Heart left ventricle (tissue), 16 donors: ENCODE measurements at places on chromosomes 6 and 20. TPM values are rescaled to one million over a fixed set of nuclear protein-coding genes. Genes with fewer than 3 reads are reported as not detected.
A peak's percentile ranks its signal among the peaks of the same experiment; 100 is the strongest.

DNA sequence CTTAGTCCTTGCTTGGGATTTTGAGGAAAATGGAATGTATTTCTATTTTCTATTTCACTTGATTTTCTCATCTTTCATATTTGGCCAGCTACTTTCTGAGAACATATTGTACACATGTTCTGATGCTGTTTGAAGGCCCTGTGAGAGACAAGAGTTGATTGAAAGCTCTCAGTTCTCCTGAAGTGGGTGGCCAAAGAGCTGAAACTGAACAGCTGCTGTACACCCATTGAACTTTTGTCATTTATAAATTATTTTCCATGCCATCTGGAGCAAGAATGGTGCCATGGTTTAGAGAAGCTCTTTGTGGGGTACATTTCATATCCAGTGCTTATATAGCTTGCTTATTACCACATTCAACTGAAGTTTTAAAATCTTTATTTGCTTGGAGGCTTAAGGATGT lies 298.3 kb downstream of the PRL start:
- H3K27me3 ChIP-seq, result no peaks in the 10 kb centered on the region
- peaks cover 31% of the 10 kb centered on the region for H3K4me1 ChIP-seq
- no peaks in the 10 kb centered on the region for H3K36me3 ChIP-seq
- H3K4me3 ChIP-seq, result no peak overlapping the region

DNA sequence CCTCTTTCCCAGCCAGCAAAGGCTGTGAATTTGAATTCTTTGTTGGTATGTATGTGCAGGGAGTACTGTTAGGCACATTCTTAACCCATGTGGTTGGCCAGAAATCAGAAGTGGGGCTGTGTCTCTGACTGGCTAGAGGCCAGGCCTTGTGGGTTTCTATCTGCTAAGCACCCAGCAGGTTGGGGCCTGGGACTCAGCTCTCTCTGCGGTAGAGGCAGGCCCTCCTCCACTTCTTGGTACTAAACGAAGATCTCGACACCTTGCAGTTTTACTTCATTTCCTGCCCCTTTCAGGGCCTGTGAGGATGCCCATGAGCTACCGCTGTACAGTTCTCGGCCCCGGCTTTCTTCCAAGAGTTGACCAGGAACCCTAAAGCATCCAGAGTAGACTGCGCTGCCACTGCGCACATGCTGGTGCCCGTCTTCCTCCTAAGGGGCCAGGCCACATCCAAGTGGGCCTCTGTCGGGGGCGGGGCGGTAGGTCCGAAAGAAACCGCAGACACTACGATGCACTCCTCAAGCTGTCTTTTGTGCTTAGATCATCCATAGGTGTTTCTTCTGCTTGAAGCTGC lies 51.1 kb downstream of the TCP11 start:
- peaks cover 56% of the 10 kb centered on the region for H3K36me3 ChIP-seq
- no peak overlapping the region for H3K27ac ChIP-seq
- H3K4me3 ChIP-seq, result no peak overlapping the region
- no peaks in the 10 kb centered on the region for H3K27me3 ChIP-seq

DNA sequence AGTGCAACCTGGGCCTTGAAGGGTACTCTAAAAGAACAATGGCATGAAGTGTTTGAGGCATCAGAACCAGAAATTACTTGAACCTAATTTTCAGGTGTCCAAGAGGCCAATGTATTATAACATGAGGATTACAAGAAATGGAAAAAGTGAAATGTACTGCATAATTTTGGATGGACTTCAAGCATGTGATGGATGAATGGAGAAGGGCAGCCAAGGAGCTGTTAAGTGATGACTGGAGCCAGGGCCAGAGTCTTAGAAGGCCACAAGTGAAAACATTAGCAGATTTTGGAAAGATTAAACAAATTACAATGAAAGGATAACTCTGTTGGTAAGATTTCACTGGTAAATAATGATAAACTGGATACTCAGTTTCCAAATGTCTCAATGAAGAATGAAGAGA lies 738.2 kb downstream of the CD109 start:
- no peak overlapping the region for H3K4me3 ChIP-seq
- no peak for DNase-seq
- no peaks in the 10 kb centered on the region for H3K4me1 ChIP-seq
- no peak overlapping the region for H3K27ac ChIP-seq
- H3K36me3 ChIP-seq, result no peaks in the 10 kb centered on the region
- no peaks in the 10 kb centered on the region for H3K27me3 ChIP-seq

DNA sequence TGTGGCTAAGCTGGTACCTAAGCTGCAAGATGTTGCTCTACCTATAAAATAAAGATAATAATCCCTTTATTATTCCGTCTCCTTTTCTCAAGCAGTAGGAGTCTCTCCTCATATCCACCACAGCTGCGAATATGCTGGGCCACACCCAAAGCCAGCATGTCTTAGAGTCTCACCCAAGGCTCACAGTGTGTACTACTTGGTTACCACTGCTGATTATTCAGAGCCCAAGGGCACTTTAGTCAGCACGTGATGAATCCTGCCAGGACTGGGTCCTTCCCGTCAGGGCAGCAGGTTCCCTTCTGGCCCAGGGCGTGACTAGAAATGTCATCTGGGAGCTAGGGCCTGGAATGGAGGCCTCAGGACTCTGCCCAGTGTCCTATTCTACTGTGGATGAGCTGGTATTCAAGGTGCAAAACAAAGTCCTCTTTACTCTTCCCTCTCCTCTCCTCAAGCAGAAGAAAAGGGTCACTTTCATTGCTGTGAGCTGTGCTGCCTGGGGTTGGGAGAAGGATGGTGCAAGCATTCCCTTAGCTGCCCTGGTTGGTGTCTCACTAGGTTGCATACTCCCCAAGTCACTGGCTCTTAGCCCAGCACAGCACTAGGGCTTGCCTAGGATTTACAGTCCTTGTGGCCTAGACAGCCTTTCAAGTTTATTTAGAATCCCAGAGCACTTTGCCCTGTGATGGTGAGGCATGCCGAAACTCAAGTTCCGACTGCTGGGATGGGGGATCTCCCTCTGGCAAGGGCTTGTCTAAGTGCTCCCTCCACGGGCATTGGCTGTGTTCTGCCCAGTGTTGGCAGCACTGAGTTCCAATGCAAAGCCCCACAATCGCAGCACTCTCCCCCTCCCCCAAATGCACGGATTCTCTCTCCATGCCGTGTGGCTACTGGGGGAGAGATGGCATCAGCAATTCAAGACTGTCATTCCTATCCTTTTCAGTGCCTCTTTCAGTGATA lies 320.2 kb downstream of the BTBD9 start:
- no peaks in the 10 kb centered on the region for H3K27me3 ChIP-seq
- H3K27ac ChIP-seq, result no peak overlapping the region
- H3K36me3 ChIP-seq, result no peaks in the 10 kb centered on the region
- no peaks in the 10 kb centered on the region for H3K4me1 ChIP-seq
- no peak for DNase-seq
- no peak overlapping the region for H3K4me3 ChIP-seq

GRCh38 chr6:38039502-38039901 lies 220.0 kb downstream of the ZFAND3 start:
- no peaks in the 10 kb centered on the region for H3K4me1 ChIP-seq
- H3K36me3 ChIP-seq, result no peaks in the 10 kb centered on the region
- no peak for DNase-seq
- no peaks in the 10 kb centered on the region for H3K27me3 ChIP-seq
- no peak overlapping the region for H3K4me3 ChIP-seq

DNA sequence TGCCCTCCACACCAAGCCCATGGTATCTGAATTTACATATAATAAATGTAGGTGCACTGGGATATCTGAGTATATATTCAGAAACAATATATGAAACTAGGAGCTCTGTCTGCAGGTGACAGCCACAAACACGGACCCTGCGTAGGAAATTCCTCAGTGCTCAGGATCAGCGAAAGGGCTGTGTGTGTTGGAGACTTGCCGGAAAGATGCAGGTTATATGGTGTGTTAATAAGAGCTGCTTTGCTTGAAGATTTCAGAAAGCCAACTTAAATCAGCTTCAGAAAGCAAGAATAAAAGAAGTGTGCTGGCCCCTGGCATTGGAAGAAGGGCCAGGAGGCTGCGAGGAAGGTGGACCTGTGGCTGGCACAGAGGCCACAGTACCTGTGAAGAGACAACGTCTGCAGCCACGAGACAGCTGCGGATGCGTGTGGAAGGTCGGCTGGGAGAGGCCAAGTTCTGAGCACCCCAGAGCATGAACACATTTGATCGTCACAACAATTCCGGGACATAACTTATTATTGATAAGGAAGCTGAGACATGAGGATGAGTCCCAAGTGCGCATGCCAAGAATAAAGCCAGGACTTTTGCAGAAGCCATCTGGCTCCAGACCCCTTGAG lies 183.2 kb downstream of the DLL1 start:
- no peak overlapping the region for H3K4me3 ChIP-seq
- H3K36me3 ChIP-seq, result no peaks in the 10 kb centered on the region
- no peaks in the 10 kb centered on the region for H3K4me1 ChIP-seq
- DNase-seq, result peak; percentile 3

GRCh38 chr20:49854190-49854875 lies 41.7 kb downstream of the SLC9A8 start:
- no peaks in the 10 kb centered on the region for H3K27me3 ChIP-seq
- H3K4me3 ChIP-seq, result no peak overlapping the region
- peaks cover 38% of the 10 kb centered on the region for H3K4me1 ChIP-seq
- DNase-seq, result no peak
- peaks cover 34% of the 10 kb centered on the region for H3K36me3 ChIP-seq

- no peak for DNase-seq
- H3K4me1 ChIP-seq, result peaks cover 31% of the 10 kb centered on the region
- no peak overlapping the region for H3K27ac ChIP-seq
- no peaks in the 10 kb centered on the region for H3K36me3 ChIP-seq
- H3K27me3 ChIP-seq, result no peaks in the 10 kb centered on the region
- no peak overlapping the region for H3K4me3 ChIP-seq
Measured at GRCh38 chr20:48919882-48920526, 1.5 kb upstream of the ARFGEF2 start.

GRCh38 chr6:25312034-25312620 lies 33.0 kb downstream of the CARMIL1 start:
- H3K27me3 ChIP-seq, result no peaks in the 10 kb centered on the region
- DNase-seq, result no peak
- H3K4me1 ChIP-seq, result no peaks in the 10 kb centered on the region
- H3K27ac ChIP-seq, result peak overlapping the region; percentile 53
- no peaks in the 10 kb centered on the region for H3K36me3 ChIP-seq
- H3K4me3 ChIP-seq, result peak overlapping the region; percentile 10

GRCh38 chr20:22984008-22984407 lies 51.1 kb upstream of the SSTR4 start:
- no peak for DNase-seq
- H3K4me3 ChIP-seq, result no peak overlapping the region
- no peaks in the 10 kb centered on the region for H3K27me3 ChIP-seq
- no peaks in the 10 kb centered on the region for H3K36me3 ChIP-seq

- no peak overlapping the region for H3K27ac ChIP-seq
- H3K36me3 ChIP-seq, result no peaks in the 10 kb centered on the region
- no peak overlapping the region for H3K4me3 ChIP-seq
- H3K4me1 ChIP-seq, result no peaks in the 10 kb centered on the region
- no peaks in the 10 kb centered on the region for H3K27me3 ChIP-seq
- no peak for DNase-seq
Measured at GRCh38 chr20:20593447-20594170, 118.8 kb downstream of the RALGAPA2 start.

DNA sequence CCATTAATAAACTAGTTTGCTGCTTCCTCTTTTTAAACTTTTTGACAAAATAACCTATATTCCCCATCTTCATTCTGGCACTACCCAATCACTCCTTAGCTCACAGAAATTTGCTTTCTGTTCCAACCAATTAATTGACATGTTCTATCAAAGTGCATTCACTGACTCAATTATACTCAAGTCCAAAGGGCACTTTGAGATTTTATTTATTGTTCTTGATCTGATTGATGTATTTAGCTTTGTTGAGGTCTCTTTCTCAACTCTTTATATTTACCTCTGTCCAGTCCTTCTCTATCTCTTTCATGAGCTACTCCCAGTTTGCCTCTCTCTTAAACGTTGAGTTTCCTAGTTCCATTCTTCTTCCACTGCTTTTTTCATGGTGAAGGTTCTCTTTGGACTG lies 104.4 kb upstream of the TENT5A start:
- peaks cover 9% of the 10 kb centered on the region for H3K4me1 ChIP-seq
- H3K4me3 ChIP-seq, result no peak overlapping the region
- H3K27me3 ChIP-seq, result no peaks in the 10 kb centered on the region
- no peaks in the 10 kb centered on the region for H3K36me3 ChIP-seq

GRCh38 chr20:51388756-51389542 lies 153.6 kb downstream of the NFATC2 start:
- no peak overlapping the region for H3K4me3 ChIP-seq
- no peaks in the 10 kb centered on the region for H3K36me3 ChIP-seq
- peak overlapping the region; percentile 44 for H3K27ac ChIP-seq
- H3K27me3 ChIP-seq, result no peaks in the 10 kb centered on the region
- DNase-seq, result no peak

- DNase-seq, result no peak
- no peak overlapping the region for H3K27ac ChIP-seq
- no peak overlapping the region for H3K4me3 ChIP-seq
- no peaks in the 10 kb centered on the region for H3K27me3 ChIP-seq
- H3K4me1 ChIP-seq, result peaks cover 6% of the 10 kb centered on the region
Measured at GRCh38 chr6:6331393-6331792, 10.9 kb upstream of the F13A1 start.

ECT2L gene
- 6.0 TPM for total RNA-seq

IRAK1BP1 gene
- total RNA-seq, result 2.7 TPM

CEP162 gene
- total RNA-seq, result 4.8 TPM

C6orf58 gene
- not detected for total RNA-seq

TRIM10 gene
- not detected for total RNA-seq

PRR18 gene
- total RNA-seq, result not detected

RGS17 gene
- 0.04 TPM for total RNA-seq

FOXF2 gene
- total RNA-seq, result 0.16 TPM

PROKR2 gene
- not detected for total RNA-seq

BMP5 gene
- 5.8 TPM for total RNA-seq

SNAI1 gene
- 2.3 TPM for total RNA-seq

HCRTR2 gene
- total RNA-seq, result not detected

EDN1 gene
- 4.1 TPM for total RNA-seq

MPIG6B gene
- total RNA-seq, result 0.54 TPM
